ENCODE measurements at places on chromosomes 2 and 18.

DNA sequence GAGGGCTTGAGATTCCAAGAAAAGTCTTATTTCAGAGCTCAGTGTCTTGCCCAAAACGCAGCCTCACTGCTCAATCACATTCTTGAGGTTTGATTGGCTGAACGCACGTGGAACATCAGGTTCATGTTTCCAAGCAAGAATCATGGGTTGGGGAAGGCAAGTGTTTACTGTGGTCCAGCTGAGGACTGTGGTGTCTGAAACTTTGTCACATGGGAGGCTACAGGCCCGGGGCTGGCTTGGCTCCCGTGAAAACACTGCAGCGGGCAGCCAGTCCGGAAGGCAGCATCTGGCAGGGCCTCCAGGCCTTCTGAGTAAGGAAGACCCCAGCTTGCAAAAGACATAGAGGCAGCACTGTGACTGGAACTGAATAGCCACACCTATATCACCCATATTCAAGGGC, 84.7 kb downstream of the POLR1A start:
- no peak for DNase-seq

DNA sequence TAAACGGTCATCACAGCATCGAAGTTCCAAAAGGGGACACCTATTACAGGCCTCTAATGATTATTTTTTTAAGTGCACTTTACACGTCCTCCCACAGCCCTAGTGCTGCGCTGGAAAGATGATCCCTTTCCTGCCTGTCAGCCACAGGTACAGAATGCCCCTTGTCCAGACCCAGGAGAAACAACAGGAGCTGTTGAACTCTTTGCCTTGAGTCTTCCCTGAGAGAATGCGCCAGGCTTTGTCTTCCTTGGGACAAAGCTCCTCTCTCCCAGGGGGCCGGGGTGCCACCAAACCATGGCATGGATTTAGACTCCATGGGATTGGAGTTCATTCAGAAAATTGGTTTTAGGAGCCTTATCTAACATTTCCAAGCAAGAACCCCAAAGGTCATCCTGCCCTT, 319.0 kb upstream of the SOX11 start:
- no peak for DNase-seq

DNA sequence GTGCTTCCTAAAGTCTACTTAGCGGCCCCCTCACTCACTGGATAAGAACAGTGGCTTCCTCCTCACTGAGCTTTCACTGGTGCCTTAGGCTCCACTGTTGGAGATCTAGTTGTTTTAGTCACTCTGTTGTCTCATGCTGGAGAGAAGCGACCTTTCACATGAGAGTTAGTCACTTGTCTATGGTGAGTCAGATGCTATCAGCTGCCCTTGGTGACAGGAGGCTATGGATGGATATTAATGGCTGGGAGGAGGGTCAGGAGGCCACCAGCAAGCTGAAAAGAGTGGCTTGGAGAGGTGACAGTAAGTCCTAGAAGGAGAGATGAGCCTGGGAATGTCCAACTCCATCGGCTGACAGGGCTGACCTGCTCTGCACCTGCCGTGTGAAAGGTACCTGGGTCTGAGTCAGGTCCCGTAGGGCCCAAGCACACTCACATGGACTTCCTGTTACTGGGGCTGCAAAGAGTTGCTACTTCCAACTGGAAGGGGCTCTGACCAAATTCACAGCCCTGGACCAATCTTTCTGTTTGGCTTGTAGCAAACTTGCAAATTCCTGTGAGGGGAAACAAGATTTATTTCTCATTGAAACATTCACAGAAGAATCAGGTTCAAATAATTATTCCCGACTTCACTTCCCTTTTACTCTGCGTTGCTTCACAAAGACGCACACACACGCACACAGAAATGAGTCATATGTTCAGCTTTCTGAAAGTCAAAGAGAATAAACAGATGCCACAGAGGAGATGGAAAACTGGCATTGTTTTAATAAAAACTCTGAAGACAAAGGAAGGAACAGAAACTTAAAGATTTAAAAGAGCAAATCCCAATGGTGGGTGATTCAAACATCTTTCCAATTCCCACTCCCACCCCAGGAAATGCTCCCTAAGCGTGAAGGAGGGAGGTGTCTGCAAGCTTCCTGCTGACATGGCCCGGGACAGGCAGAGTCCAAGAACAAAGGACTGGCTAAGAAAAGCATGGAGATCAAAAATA, 203.5 kb upstream of the TWIST2 start:
- peak; percentile 46 for DNase-seq

GRCh38 chr2:165544897-165545296, 75.4 kb downstream of the CSRNP3 start:
- no peak for DNase-seq

DNA sequence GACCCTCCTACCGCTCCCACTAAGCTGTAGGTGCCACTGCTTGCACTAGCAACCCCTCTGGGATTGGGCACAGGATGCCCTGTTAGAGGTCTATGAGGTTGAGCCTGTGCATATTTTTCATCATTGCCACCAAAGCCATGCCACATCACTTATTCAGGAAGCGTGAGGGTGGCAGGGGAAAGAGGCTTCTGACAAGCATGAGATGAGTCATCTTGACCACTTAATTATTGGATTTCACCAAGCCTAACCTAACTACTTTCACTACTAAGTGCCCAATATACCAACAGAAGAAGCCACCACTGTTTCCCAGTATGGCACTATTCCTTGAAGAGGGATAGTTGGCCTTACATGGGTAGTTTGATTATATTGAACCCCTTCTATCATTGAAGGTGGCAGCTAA, 181.3 kb upstream of the EPHA4 start:
- no peak for DNase-seq

DNA sequence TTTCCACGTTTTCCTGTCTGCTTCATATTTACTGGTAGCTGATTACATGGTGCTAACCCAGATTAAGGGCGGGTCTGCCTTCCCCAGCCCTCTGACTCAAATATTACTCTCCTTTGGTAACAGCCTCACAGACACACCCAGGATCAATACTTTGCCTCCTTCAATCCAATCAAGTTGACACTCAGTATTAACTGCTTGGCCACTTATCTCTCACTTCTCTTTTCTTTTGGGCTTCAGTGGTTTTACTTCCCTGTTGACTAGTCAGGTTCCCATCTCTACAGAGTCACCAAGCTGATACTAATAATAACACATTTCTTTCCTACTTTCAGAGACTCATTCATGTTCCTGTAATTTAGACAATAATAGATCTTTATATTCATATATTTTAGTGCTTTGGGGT, 302.2 kb upstream of the MAP2 start:
- no peak for DNase-seq

DNA sequence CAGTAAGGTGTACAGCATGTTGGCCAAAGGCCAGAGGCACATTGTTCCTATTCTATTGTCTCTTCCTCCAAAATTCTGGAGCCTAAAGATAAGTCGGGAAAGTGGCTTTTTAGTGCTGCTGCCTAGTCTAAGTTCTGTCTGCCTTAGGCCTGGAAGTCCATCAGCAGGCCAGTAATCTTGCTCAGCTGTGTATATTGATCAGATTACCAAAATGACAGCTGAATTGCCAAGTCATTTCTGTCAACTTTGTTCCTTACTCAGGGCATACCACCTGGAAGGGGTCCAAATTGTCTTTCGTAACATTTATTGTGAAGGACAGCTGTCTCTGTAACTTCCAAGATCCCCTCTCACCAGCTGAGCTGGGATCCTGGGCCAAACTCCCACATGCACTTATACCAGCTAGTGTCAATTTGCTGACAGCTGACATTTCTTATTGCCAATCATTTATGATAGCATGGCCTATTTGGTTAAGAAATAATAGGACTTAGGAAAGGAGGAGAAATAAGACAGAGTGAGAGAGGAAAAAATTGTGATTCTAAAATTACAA, 116.8 kb upstream of the FSHR start:
- DNase-seq: no peak

GRCh38 chr2:147713349-147713748, 131.5 kb upstream of the ACVR2A start:
- DNase-seq: no peak

DNA sequence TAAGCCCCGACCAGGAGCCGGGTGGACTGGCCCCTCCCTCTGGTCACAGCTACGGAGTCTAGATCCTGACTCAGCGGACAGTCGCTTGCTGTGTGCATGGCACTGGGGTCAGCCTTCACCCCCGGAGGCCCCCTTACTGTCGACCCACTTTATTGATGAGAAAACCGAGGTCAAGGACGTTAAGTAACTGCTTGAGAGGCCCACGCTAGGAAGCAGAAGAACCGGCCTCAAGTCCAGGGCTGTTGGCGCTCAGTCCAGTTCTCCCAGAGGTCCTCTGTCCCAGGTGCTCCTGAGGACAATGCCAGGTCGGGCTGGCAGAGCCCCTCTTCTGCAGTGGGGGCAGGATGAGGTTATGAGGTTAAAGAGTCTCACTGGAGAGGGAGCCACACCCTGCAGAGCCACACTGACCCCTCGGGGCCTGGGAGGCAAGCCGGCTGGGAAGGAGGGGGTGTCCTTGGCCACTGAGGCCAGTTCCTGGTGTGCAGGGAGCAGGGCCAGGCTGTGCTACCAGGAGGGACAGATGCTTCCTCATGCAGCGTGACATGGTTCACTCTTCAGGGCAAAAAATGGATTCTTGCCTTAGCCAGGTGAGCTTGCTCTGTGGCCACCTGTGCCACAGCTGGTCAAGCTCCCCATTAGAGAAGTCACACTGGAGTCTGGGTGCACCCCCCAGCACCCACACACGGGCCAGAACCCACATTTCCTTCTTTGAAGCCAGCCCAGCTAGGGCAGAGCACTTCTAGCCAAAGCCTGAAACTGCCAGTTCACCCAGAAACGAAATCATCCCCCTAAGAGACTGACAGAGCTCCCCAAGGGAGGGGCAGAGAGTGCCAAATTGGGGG, 47.3 kb upstream of the HPCAL1 start:
- DNase-seq: no peak

- no peak for DNase-seq
Observed at GRCh38 chr2:216151313-216152025, 42.3 kb downstream of the XRCC5 start.

DNA sequence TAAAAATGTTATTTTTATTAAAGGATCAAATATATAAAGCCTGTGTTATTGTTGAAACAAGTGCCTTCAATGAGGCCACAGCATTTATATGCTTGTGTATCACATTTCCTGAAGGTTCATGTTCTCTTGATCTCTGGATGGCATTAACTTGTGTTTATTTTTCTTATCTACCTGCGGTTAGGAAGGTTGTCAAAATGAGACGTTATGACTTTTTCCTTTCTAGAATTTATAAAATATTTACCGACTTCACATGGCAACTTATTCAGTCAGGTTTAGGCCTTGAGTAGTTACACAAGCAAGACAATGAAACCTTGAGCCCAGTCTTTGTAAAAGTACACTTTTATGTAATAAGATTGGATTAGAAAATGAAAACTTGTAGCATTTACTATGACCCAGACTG, 196.4 kb upstream of the ACVR2A start:
- DNase-seq: no peak

- no peak for DNase-seq
Observed at GRCh38 chr2:172116107-172116506, 13.4 kb upstream of the DLX2 start.

DNA sequence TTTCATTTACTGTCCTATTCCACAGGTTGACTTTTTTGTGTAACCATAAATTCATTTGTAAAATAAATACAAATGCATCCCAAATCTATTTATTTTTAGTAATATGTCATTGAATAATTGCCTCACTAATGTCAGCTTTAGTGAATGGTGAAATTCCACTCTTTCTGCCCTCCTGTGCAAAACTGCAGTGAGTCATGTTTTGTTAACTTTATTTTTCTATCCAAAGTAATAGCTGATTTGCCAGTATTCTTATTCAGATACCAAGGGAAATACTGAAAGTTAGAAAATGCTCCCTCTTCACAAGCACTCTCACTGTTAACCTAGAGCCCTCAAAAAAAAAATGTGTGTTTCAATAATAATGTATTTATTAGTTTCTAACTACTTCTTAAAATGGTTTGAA, 322.8 kb downstream of the RIT2 start:
- DNase-seq: peak; percentile 2

DNA sequence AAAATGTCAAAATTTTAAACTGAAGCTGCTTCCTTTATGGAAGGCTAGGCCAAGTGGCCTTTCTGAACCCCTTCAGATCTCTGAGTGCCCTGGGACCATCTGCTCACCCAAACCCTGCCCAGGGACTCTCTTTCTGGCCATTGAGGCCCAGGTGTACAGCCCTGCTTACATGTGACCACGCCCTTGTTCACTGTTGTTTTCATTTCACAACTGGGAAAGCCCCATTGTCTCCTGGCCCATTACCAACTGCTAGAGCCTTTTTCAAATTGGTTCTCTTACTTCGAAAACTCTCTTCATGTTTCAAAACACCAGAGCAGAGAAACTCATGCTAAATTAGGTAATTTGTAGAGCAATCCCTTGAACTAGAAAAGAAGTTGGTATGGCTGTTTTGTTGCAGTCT, 219.5 kb upstream of the TANK start:
- DNase-seq: no peak

GRCh38 chr2:134262684-134263083, 8.8 kb downstream of the MGAT5 start:
- DNase-seq: no peak

DNA sequence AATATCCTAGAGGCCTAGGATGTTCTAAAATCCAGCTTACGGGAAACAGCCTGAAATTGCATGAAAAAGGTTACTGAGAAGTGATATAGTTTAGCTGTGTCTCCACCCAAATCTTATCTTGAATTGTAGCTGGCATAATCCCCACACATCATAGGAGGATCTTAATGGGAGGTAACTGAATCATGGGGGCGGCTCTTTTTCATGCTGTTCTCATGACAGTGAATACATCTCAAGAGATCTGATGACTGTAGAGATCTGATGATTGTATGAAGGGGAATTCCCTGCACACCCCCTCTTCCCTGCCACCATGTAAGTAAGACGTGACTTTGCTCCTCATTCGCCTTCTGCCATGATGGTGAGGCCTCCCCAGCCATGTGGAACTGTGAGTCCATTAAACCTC, 385.6 kb upstream of the ID2 start:
- DNase-seq: no peak

DNA sequence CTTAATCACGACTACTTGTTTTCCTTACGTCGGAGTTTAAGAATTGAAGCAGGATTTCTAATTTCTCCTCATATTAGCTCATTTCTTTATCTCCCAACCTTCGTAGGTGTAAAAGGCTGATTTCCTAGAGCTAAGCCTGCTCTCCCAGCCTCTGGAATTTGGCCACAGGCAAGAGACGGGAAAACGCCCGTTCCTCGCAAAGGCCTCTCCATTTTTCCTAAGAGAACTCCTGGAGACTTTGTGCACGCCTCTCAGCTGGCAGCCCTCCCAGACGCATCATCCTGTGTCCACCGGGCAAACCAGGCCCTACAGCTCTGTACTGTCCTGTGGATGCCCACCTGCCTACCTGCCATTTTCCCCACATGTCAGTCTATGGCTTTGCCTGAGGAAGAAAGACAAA, 106.3 kb downstream of the FTCDNL1 start:
- DNase-seq: no peak

DNA sequence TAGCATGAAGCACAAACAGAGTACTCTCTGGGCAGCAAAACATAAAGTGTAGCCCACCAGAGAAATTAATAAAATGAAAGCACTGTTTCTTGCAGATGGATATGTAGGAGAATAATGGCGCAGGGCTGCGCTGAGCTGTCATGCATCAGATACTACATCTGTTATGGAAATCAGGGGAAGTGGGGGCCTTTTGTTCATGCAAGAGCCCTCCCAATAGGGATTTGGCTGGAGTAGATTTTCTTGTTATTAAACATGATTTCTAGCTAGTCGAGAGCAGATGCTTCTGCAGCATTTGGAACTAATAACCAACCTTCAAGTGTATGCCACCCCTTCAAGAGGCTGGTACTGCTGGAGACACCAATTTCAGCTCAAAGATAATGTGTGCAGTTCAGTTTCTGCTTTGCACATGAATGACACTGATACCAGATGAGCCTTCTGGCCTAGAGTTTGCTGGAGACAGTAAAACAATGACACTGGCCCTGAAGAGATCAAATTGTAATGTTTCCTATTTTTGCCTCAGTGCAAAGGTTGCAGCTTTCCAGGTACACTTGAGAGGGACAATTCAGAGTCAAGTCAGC, 58.0 kb downstream of the RND3 start:
- DNase-seq: no peak
